Fibroblast of skin of right quadriceps (primary cell): ENCODE measurements at places on chromosomes 13 and 19.

DNA sequence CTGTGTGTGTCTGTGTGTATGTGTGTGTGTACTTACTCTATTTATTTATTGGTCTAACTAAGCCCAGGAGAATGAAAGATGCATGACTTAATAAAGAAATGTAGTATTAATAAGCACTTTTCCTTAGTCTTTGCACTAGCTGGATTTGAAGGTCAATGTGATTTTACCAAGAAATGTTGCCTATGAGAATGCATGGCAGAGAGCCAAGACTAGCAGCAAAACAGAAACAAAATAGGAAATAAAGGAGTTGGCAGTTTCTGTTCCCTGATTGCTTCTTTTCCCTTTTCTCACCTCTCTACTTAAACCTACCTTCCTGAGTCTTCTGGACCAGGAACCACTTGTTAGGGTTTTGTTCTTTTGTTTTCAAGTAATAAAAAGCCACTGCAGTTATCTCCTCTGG is 286.1 kb downstream of the KCTD12 start:
- no peak for DNase-seq

DNA sequence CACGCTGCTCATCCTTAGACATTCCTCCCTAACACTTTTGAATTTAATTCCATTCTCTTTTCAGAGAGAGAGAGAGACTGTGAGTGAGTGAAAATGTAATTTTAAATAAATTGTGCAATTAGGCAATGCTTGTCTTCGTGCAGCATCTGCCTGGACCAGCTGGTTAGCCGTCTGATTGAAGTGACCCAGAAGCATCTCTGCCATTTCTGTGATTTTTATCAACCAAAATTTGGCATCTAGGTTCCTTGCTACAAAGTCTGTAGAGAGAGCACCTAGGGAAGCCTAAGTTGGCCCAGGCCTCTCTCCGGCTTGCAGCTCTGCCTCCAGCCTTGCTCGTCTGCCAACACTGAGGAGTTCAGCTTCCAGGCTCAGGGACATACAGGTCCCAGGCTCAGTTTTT is 138.6 kb upstream of the GPR12 start:
- no peak for DNase-seq

DNA sequence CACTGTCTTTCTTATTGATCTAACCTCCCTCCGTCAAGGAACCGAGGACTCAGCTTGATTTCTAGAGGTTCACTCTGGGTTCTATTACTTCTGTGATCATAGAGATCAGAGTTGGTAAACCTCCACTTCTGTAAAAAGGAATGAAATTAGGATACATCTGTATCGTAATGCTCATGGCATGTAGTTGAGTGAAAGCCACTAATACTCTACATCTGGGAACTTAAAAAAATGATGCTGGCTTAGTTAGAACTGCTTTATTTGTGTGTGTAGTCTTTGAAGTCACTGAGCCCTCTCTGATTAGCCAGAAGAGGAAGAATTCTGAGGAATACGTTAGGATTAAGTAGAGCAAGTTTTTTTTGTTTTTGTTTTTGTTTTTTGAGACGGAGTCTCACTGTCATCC is 140.8 kb downstream of the GGACT start:
- DNase-seq = peak; percentile 13

- no peak for DNase-seq
These were observed 63.4 kb upstream of the KPNA3 start for GRCh38 chr13:49855930-49856329.

DNA sequence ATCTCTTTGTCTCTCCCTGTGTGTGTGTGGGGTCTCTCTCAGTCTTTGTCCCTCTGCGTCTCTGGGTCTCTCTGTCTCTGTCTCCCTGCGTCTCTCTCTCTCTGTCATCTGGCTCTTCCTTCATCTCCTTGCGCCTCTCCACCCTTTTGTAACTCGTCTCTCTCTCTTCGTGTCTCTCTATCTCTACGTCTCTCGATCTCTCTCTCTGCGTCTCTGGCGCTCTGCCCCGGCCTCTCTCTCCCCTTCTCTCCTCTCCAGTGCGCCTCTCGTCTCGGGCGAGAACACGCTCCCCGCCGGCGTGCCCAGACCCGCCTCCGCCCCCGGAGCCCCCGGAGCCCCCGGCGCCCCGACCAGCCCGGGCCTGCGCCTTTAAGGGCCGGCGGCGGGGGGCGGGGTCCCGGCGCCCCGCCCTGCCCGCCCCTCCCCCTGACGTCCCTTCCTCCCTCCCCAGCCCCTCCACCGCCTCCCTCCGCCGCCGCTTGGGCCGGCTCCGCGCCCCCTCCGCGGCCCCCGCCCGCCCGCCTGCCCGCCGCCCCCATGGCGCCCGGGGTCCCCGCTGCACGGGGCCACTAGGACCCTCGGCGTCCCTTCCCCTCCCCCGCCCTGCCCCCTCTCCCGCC is at the start of gene MARK4:
TSS of gene MARK4 (plus strand) at position 440 of the 620 bp plus-strand sequence. CDS start 318 bp downstream, outside the sequence.
- peak; percentile 55 for DNase-seq

DNA sequence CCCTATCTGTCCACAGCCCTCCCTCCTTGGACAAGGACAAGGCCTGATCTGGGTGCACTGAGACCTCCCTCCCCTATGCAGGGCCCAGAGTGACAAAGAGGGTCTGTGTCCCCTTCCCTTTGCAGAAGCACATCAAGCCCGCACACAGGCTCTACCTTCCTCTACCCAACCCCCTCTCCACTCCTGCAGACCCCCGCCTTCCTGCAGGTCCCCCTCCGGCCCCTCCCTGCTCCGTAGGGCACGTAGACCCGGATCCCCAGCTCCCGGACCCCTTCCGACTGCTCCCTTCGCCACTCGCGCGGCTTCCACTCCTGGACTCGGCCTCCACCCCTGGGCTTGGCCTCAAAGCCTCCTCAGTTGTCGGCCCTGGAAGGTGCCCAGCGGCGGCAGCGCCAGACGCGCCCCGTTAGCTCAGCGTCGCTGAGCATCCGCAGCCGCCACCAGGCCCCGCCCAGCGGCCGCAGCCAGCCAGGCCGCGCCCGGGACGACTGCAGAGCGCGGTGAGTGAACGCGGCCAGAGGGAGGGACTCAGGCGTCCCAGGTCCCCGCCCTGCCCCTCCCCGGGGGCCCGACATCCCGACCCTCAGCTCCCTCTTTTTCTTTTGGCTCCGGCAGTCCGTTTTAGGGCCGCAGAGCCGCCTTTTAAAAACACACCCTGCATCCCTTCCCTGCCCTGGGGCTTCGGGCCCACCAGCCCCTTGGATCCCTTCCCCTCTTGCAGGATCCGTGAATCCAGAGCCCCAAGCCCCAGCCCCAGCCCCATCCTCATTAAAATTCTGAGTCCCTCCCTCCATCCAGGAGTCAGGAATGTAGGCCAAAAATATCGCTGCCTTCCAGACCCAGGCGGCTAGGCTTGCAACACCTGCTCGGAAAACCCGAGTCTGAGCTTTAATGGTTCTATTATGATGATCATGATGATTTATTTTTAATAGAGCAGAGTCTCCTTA is 1.5 kb upstream of the MYADM start:
- DNase-seq = peak; percentile 61
